ENCODE measurements at places on chromosomes 11 and 22. TPM values are rescaled to one million over a fixed set of nuclear protein-coding genes. Genes with fewer than 3 reads are reported as not detected.

DNA sequence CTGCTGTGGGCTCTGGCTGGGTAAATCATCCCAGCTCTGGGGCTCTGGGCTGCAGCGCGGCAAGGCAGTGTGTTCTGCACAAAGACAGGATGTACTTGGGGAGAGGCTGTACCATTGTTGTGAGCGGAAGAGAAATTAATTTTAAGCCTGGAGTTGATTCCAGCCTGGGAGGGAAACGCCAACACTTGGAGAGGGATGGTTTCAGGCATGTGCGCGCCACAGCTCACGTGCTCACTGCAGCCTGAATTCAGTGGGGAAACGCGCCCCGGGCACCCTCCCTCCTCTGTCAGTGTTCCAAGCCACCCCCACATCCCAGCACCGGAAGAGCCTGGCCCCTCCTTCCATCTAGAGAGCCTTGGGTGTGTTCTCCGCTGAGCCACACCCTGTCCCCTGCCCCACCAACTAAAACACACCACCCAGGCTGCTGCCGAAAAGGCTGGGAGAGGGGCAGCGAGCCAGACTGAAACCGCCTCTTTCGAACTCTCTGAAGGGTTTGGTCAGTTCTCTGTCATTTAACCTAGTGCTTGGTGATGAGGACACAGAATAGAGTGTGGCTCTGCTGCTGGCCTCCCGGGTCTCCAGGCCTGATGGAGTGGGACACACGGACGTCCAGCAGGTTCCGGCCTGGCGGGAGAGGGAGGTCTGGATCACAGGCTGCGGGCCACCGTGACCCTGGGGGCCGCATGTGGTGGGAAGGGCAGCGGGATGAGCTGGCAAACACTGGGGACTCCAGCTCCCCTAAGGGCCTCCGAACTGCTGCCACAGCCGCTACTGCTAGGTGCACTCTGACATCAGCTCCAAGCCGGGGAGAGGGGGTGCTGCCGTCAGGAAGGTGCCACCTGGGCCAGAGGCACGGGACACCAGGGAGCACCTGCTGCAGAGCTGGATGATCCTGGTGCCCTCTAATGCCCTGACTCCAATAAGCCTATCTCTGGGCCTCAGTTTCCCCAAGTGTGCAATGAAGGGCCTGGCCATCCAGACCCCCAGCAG lies 230.8 kb downstream of the CTTN start:
- no peak for DNase-seq

DNA sequence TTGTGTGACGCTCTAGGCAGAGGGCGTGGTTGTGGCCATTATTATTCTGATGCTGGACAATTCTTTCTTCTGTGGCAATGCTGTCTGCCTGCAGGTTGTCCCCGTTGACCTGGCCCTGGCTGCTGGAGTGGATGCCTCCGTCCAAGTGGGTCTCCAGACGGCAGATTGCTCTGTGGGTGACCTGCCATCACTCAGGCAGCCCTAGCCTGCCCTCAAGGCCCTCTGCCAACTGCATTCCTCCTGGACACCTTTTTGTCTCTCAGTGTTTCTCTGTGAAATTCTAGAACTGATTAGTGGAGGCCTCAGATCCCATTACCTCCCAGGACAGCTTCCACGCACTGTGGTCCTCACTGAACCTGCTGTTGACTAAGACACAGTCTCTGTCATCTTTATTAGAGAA lies 86.7 kb downstream of the TBC1D22A start:
- DNase-seq, result no peak

DNA sequence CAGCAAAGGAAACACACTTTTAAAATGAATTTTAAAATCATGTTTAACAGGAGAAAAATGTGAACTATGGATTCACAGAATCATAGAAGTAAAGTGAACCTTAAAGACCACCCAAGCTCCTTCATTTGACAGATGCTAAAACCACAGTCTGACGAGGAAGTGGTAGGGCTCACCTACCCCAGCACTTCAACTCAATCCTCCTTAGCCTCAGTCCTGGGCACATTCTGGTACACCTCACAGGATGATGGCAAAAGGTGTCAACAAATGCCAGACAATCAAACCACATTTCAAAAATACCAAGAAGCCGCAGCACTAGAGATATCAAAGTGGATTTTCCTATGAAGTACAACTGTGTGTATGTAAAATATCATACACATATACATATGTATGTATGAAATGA lies 43.1 kb downstream of the PITPNB start:
- no peak for DNase-seq

DNA sequence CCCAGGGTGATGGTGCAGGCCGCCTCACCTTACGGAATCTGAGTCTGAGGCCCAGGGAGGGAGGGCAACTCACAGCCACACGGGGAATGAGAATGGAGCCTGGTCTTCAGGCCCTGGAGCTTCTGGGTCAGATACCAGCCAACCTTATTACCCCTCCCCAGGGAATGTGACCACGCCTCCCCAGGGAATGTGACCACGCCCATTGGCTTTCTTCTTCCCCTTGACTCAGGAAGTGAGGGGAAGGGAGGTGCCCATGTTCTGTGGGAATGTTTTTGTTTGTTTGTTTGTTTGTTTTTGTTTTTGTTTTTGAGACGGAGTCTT lies 57.5 kb upstream of the RBFOX2 start:
- no peak for DNase-seq

The CDC42EP2 gene
- 1.9 TPM for total RNA-seq
